ENCODE measurements at places on chromosomes 13 and 19.

GRCh38 chr19:50357178-50358100, 8.0 kb downstream of the NAPSA start:
- peak; percentile 88 for DNase-seq

DNA sequence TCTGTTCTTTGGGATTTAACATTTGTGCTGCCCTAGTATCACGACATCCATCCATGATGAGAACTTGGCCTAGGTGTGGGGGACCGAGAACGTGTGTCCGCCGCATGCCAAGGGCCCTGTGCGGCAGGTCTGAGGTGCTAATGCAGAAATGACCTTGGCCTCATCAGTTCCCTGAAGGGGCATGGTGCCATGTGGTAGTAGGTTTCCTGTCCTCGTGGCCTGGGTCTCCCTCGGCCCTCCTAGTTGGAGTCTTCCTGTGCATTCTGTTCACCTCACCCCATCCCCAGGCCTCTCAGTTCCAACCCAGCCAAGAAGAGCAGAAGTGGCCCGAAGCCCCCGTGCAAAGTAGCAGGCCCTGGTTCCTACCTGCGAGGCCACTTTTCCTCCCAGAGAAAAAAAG, 59.8 kb downstream of the GGACT start:
- no peak for DNase-seq

- DNase-seq, result no peak
Observed at GRCh38 chr19:22260499-22260898, 25.7 kb upstream of the ZNF729 start.

DNA sequence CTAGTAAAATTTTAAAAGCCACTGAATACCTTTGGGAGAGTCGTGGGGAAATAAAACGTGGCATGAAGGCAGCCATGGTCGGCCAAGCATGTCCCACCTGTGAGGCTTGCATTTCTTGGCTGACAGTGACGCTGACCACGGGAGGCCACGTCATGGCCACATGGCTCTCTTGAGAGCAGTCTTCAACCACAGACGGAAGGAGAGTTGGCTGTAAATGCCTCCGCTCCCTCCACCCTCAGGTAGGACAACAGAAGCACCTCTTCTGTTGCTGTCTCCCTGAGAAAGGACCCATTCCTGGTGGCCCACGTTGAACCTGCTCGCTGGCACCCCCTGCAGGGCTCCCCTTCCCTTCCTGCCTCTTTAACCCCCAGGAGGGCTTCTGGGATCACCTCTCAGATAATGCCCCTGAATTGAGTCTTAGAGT, 10.6 kb upstream of the LRRC25 start:
- DNase-seq, result no peak

DNA sequence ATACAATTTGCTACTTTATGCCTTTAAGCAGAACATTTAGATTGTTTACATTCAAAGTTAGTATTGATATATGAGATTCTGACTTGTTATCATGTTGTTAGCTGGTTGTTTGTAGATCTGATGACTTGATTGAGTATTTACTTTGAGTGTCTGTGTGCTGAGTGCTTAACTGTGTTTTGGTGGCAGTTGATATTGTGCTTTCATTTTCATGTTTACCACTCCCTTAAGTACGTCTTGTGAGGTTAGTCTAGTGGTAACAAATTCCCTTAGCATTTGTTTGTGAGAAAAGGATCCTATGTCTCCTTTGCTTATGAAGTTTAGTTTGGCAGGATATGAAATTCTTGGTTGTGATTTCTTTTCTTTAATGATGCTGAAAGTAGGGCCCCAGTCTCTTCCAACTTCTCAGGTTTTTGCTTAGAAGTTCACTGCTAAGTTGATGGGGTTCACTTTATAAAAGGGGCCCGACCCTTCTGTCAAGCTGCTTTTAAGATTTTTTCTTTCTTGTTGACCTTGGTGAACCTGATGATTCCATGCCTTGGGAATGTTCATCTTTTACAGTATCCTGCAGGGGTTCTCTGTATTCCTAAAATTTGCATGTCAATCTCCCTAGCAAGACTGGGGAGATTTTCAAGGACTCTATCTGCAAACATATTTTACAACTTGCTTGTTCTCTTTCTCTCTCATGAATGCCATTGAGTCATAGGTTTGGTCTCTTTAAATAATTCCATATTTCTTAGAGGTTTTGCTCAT, 1095.4 kb upstream of the PCDH20 start:
- DNase-seq, result no peak

GRCh38 chr13:31742097-31742734, 2.9 kb downstream of the RXFP2 start:
- DNase-seq, result peak; percentile 58

DNA sequence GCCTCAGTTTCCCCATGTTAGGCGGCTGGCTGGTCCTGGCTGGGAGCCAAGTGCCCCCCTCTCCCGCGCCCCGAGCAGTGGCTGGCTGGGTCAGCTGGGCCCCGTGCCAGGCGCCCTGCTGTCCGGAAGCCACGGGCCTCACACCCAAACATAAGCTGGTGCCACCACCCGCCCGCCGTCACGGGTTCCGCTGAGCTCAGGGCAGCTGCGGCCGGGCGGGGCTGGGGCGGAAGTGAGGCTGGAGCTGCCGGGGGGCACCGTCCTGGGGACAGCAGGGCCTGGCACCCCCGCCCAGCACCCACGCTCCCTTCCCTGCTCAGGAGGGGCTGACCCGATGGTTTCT, 19.3 kb downstream of the HCN2 start:
- DNase-seq, result no peak

DNA sequence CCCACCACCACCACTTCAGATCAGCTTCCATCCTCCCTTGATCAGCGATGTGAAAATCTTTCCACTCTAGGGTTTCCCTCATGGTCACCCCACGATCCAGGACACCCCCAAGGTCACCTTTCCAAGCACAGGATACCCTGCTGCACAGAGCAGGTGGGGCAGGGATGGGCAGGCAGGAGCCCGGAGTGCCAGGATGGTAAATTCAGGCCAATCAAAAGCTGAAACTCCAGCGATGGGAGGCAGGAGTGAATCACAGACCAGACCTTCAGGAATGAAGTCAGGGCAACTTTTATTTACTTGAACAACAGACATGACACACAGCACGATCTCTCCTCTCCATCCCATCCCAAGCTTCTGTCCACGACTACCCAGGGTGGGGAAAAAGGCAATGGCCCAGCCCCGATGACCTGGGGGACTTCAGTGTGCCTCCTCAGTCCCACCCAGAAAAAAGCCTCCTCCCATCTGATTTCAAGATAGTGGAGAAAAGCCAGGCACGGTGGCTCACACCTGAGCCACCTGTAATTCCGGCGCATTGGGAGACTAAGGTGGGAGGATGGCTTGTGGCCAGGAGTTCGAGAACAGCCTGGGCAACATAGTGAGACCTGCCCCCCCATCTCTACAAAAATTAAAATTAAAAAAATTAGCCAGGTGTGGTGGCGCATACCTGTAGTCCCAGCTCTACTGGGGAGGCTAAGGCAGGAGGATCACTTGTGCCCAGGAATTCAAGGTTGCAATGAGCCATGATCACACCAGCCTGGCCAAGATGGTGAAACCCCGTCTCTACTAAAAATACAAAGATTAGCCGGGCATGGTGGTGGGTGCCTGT, 39.2 kb downstream of the ZSWIM4 start:
- DNase-seq, result no peak

GRCh38 chr19:49847731-49848696, 2.9 kb upstream of the PTOV1 start:
- DNase-seq, result no peak

DNA sequence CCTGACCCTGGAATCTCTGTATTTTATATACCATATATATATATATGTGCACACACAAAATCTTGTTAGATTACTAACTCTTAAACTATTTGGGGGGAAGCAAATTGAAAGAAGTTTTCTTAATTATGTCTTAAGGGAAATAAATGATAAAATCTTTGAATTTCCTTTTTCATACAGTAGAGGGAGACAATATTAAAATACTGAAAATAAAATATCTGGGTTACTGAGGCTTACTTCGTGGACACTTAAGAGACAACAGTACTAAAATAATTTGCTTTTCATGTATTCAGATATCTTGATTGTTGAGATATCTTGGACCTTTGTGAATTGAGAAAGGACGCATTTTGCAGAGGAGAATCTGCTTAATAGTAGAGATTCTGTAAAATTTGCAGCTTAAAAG, 17.0 kb downstream of the SUGT1 start:
- DNase-seq, result no peak

- peak; percentile 43 for DNase-seq
Observed at GRCh38 chr19:41936416-41936850, 8.2 kb upstream of the ERFL start.

GRCh38 chr19:46250076-46250735, 20.7 kb downstream of the IGFL1 start:
- DNase-seq, result no peak

GRCh38 chr13:105048677-105049076, 1486.8 kb downstream of the EFNB2 start:
- no peak for DNase-seq
